GM20000 (cell line): ENCODE measurements at places on chromosomes 6 and 20.

- DNase-seq = no peak
Measured at GRCh38 chr6:137728386-137729349, 138.4 kb upstream of the TNFAIP3 start.

GRCh38 chr20:59955131-59955796 lies 3.0 kb upstream of the CDH26 start:
- DNase-seq = no peak

DNA sequence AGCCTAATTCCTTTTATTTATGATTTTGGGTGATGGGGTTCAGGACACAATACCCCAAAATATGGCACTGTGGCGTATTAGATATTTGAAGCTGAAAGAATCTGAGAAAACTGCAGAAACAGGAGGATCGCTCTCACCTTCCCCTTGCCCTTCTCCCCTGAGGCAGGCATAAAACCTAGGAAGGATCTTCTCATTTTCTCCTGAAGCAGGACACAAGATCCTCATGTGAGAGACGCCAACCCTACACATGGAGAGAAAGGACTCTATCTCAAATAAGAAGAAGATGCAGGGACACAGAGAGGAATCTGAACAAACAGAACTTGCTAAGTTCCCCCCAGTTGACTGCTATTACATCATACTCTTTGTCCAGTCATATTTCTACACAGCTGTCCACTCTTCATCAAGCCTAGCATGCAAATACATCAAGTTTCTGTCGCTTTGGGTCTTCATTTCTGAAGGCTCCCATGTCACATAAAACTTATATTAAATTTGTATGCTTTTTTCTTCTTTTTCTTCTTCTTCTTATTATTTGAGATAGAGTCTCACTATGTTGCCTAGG lies 109.0 kb downstream of the DTNBP1 start:
- DNase-seq = no peak

DNA sequence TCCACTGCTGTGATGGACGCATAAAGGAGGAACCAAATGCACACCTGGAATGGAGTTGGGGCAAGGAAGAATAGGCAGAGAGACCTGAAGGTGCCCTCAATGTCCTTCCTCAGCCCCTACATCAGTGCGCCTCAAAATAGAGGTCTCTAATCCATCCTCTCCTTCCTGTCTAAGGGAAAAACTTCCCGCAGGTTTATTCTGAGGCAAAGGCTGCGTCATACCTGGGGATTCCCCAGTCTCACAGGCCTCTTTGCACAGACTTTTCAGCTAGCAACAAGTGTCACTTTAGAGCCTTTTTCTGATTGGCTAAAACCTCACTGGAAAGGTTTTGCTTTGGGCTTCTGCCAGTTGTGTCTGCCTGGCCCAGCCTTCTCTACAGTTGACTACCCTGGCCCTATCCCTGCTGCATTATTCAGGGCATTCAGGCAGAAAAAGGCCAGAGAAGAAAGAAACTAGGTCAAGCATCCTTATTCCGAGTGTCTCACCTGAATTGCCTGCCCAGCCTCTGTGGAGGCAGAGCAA lies 1.8 kb upstream of the HLA-DQB1 start:
- peak; percentile 82 for DNase-seq

DNA sequence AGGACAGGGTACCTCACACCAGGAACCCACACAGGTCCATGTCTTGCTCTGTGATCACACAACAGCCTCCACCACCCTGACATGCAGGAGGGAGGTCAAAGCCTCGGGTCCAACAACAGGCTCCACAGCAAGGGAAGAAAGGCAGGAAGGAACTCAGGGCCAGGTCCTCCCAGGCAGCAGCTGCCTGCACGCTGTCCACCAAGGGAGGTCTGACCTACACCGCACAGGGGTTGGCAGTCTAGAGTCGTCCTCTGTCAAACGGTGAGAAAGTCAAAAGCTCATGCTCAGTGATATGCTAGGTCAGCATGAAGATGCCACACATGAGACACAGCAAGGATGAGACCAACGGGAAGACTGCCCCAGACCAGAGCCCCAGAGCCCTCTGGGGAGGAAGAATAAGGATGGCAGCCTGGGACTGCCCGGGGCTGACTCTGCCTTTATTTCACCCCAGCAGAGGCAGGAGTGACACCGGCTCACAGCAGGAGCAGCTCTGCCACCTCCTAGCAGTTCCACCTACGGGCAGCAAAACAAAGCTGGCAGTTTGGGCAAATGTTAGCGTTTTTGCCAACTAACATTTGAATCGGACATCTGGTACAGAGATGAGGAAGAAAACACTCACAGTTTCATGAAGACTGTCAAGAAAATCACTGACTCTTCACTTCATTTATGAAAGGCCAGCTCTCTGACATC lies 8.5 kb downstream of the GMEB2 start:
- no peak for DNase-seq

DNA sequence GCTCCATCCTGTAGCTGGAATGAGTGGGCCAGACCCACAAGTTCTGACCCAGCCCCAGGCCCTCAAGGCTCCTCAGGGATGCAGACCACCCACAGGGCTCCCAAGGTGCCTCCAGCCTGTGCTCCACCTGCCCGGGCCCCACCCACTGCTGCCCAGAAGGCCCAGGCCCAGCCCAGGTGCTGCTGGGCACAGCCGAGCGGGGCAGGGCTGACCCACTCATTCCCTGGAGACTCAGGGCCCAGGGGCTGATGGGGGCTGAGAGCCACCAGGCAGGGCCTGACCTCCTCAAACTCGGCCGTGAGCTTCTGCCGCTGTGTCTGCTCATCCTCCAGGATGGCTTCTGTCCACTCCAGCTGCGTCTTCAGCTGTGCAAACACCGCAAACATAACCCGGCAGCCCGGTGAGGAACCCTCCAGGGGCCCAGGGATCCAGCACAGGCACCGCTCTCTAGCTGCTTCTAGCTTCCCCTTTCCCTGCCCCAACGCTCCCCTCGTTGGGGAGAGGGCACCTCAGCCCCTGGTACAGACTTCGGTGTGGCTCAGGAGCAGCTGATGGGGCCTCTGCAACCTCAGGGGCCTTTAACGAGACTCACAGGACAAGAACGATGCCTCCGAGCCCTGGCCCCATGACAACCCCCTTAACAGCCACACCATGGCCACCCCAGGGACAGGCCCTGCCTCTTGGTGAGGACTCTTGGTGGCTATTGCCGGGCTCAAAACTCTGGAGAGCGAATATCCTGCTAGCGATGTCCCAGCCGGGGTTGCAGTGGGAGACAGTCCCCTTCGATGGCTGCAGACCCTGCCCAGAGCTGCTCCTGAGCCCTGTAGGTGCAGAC lies 46.0 kb downstream of the DSTN start:
- no peak for DNase-seq

- no peak for DNase-seq
Measured at GRCh38 chr20:21826976-21827375, 121.5 kb downstream of the PAX1 start.

DNA sequence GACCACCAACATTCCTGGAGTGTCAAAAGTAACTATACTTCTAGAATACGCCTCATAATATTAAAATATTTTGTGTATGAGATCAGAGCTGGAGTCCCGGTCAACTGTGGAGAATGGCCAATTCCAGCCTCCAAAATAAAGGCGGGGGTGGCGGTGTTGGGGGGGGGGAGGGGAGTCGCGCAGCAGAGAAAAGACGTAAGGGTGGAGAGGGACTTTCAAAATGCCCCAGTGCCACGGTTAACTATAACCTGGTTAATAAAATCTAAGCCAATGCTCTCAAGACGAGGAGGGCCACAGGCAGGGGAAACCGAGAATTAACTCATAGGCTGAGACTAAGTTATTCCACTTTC lies 1.3 kb downstream of the NUP153 start:
- peak; percentile 48 for DNase-seq

DNA sequence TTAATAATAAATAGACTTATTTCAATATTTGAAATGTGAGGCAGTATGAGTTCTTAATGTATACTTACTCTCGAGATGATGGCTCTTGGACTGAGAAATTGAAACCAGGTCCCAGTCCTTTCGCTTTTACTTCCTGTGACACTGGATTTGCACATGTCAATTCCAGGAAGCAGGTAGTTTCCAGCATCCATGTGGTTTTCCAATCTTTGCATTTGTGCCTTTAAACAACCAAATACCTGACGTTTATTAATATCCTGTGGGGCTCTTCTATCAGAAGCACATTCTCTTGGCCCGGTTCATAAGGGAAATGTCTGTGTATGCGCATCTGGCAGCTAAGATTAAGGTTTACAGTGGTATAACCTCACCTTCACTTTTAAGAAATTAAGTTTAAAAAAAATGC lies 13.1 kb downstream of the UTRN start:
- no peak for DNase-seq

DNA sequence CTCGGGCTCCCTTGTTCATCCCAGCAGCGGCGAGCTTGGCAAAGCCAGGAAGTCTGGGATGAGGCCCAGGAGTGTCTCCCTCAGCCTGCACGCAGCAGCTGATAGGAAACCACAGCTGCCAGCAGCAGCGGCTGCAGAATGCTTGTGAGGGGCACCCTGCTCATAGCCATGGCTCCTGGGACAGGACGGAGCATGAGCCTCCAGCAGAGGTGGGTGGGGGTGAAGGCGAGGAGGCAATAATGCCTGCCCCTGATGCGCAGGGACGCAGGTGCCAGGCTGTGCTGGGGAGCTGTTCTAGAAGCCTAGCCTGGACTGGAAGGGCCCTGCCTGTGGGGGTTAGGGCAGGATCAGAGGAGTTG lies 157.9 kb downstream of the CD83 start:
- no peak for DNase-seq

DNA sequence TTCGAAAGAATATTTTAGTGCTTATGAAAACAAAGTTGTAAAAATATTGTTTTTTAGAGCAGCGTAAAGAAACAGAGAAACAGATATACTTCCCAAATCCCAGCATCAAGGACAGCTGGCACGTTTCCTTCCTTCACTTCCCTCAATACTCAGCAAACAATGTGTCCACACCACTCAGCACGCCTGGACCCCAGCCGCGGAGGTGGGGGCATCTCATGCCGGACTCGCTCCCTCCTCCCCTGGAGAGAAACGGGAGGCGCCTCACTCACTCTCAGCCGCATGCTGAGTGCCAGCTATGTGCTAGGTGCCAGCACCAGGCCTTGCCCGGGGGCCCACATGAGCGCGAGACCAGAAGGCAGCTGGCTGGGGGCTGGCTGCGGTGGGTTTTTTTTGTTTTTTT lies 34.7 kb downstream of the SLC2A4RG start:
- no peak for DNase-seq

GRCh38 chr20:63695424-63696305 lies 787 bp upstream of the TNFRSF6B start:
- DNase-seq = no peak

DNA sequence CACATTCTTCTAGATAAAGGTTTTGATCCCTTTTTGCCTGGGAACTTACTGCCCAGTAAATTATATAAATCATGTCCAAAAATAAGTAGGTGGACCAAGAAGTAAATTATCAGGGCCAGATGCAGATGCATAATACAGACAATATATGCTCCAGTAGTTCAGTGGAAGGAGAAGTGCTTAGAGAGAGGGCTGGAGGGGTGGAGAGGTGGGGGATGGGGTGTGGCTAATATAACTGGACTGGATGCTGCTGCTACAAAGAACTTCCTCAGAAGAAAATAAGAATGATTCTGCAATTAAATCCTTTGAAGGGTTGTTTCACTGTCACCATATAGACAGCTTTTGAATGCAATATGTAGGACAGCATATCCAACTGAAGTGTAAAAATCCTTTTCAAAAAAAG lies 14.8 kb upstream of the TFAP2D start:
- DNase-seq = no peak

GRCh38 chr6:35362200-35362599 lies 19.8 kb downstream of the PPARD start:
- DNase-seq = no peak

GRCh38 chr20:63955281-63955826 lies 862 bp downstream of the UCKL1 start:
- DNase-seq = peak; percentile 80

- DNase-seq = no peak
Measured at GRCh38 chr6:149593408-149593807, 27.2 kb downstream of the GINM1 start.

GRCh38 chr20:50850721-50851286 lies 55.9 kb downstream of the BCAS4 start:
- DNase-seq = no peak

DNA sequence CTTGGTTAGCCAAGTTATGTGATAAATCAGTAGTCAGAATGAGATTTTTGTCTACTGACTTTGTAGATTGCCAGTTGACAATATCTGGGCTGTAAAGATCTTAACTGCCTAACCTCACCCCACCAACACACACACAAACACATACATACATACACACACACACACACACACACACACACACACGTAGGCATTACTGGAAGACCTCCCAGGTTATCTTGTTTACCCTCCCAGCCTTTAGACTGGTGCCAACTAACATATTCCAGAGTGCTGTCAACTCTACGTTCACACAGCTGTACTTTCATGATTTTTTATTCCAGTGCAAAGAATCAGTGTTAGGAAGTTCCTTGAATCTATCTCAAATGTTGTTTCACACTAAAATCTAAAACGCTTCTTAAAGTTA lies 38.9 kb downstream of the BMP5 start:
- DNase-seq = no peak

- DNase-seq = peak; percentile 26
Measured at GRCh38 chr6:34275128-34275804, 26.5 kb upstream of the SMIM29 start.

DNA sequence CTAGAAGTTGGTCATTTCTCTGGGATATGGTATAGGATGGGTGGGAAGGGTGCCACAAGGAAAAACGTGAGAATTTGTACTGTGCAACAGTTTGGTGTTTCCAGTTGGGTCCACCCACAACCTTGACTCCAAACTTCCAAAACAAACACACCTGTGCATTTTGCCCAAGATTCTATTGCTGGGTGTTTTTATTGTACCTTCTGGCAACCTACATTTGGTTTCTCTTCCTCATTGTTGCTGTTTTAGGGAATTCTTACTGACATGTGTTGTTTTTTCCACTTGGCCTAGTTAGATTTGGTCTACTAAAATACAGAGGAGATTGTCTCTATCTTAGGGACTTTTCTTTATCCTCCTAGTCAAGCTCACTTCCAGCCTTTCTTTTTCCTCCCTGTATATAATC lies 16.7 kb downstream of the TULP4 start:
- DNase-seq = no peak

DNA sequence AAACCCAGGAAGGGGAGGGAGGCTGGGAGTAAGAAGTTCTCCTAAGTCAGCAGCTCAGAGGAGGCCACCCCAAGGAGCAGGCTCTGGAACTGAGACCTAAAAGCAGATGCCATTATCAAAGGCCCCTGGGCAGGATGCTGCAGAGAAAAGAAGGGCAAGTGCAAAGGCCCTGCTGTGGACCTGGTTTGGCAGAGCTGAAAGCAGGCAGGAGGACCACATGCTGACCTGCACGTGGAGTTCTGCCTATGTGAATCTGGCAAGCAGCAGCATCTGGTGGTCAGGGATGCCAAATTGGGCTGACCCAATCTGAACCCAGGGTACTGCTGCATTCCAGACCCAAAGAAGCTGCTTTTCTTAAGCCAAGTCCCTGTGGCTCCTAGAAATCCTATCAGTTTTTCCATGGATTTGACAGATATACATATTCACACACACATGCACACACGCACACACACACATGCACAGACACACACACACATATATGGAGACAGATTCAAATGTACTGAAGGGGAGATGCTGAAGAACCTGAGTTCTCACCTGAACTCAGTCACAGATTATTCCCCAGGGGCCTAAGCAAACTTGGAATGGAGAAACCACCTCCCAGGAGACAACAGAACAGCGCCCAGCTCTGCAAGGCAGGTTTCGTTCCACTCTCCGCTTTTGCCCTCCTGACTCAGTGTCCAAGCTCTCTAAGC lies 119.9 kb downstream of the FOXA2 start:
- no peak for DNase-seq
